Fibroblast of lung (primary cell): ENCODE measurements at places on chromosomes 6 and 20. TPM values are rescaled to one million over a fixed set of nuclear protein-coding genes. Genes with fewer than 3 reads are reported as not detected.

DNA sequence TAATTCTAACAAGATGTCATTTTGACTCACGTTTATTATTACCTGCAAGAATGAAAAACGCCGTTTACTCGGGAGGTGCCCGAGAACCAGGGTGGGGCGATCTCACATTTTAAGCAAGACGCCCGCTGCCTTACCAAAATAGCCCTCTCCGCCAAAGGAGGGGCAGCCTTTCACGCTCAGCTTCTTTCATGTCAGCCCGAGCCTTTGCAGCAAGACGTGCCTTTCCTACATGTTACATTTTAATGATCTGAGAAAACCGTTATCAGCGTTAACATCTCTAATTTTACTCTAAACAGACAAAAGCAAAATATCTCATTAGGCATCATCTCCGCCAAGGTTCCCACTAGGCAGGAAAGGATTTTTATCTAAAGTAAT lies 2.0 kb downstream of the BACH2 start:
- peak; percentile 37 for DNase-seq

- DNase-seq: no peak
Observed at GRCh38 chr6:38684237-38684636, 18.7 kb downstream of the GLO1 start.

The MAS1 gene
- polyA plus RNA-seq: not detected in 2 replicates

GRCh38 chr20:20456741-20457140 lies 88.8 kb downstream of the INSM1 start:
- DNase-seq: no peak

The HLA-DQA1 gene
- 0.10 TPM in 1 of 2 replicates, not detected in the other for polyA plus RNA-seq

The SLC26A8 gene
- polyA plus RNA-seq: 0.02 TPM in 1 of 2 replicates, not detected in the other

DNA sequence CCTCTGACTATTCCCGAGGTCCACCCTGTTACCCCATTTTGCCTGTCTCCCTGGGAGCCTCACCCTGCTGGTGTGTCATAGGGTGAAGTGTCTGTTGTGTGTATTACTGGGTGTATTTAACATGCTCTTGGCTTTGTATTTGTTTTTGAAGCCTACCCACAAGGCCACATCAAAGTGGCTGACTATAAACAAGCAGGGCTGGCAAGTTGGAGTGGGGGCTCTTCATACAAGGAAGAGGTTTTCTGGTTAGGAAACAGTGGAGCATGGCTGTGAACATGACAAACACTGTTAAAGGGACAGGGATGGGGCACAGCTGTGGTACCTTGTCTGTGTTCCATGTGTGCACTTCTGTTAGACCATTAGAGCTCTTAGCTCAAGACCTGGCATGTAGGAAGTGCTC lies 26.3 kb downstream of the HECA start:
- peak; percentile 84 for DNase-seq

GRCh38 chr20:52231230-52231746 lies 39.7 kb upstream of the ZFP64 start:
- no peak for DNase-seq

GRCh38 chr20:32569380-32570305 lies 15.5 kb downstream of the NOL4L start:
- no peak for DNase-seq

DNA sequence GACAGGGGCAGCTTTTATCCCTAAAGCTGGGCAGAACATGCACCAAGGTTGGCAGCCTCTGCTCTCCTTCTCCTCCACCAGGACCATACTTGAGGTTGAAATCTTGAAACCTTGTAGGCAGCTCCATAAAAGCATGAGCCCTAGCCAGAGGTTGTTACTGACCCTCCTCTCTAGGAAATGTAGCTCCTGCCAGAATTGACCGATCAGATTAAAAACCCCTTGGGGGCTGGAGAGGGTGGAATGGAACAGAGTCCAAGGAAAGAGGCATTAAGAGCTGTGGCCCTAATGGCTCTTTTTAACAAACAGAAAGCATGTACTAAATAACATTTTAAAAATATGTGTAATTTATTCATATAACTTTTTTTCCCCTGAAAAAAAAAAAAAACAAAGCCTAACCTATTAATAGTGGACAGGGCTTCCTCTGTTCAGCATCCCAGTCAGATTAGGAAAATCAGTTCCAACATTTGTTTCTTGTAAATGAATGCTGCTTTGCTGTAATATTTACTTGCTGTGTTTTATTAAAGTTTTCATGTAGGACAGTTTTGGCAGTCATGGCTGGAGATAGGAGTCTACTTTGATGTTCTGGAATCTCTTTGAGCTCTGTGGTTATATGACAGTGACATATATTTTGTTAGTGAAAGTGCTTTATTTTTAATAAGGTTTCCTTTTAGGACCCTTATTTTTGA lies 41.3 kb downstream of the MTHFD1L start:
- no peak for DNase-seq

DNA sequence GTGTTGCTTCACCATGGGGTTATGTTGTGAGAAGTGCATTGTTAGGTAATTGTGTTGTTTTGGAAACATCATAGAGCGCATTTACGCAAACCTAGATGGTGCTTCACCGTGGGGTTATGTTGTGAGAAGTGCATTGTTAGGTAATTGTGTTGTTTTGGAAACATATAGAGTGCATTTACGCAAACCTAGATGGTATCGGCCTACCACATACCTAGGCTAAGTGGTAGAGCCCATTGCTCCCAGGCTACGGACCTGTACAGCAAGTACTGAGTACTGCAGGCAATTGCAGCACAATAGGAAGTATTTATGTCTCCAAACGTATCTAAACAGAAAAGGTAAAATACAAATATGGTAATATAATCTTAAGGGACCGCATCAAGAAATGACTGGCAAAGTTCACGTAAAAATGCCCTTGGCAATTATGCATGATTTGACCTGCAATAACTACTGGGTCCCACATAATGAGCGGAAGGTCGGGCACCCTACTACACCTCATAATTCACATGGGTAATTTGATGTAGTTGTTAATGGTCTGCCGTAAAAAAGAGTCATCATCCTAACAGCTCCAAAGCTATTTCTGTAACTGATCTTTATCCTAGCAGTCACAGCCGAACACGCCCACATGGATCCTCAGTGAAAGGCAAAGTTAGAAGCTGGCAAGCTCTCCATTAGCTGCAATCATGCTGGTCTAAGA lies 76.0 kb downstream of the RSPH3 start:
- DNase-seq: peak; percentile 53

- no peak for DNase-seq
Observed at GRCh38 chr20:46816886-46817638, 77.6 kb upstream of the EYA2 start.

- no peak for DNase-seq
Observed at GRCh38 chr20:46791722-46792416, 82.4 kb downstream of the SLC2A10 start.

DNA sequence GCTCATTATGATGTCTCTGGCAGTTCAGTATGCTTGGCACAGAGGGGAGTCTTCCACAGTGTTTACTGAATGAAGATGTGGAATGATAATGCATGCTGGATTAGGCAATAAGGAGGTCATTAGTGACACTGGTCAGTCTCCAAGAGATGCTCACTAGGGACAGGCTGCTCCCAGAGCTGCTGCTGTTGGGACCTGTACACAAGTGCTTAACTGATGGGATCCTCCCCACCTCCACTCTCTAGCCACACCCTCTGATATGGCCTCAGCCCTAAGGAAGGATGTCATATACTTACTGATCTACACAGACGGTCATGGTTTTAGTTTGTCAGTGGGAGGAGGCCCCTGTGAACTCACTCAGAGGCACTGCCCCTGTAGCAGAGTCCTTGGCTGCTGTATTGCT lies 73.4 kb downstream of the MYB start:
- no peak for DNase-seq

- DNase-seq: no peak
Observed at GRCh38 chr6:135932651-135933050, 81.2 kb downstream of the PDE7B start.

- DNase-seq: peak; percentile 40
Observed at GRCh38 chr6:147506704-147507114, 1.8 kb upstream of the SAMD5 start.

GRCh38 chr20:25073544-25073943 lies 8.4 kb downstream of the VSX1 start:
- DNase-seq: no peak

- DNase-seq: peak; percentile 42
Observed at GRCh38 chr6:110233770-110234374, 53.6 kb downstream of the CDC40 start.

DNA sequence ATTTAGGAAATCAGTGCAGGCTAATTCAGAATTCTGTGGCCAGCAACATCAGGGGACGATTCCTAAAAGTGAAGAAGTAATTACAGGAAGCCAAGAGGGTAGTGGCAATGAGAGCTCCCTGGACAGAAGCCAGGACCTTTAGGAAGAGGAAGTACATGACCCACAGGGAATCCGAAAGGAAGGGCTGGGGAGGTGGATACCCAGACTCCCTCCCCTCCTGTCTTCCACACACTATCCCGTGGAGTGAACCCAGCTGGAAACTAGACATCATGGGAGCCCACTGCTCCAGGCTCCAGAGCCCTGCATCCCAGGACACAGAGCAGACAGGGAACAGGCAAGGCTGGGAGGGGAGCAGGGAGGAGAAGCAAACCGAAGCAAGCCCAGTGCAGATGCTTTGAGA lies 83.0 kb downstream of the SNX5 start:
- no peak for DNase-seq

DNA sequence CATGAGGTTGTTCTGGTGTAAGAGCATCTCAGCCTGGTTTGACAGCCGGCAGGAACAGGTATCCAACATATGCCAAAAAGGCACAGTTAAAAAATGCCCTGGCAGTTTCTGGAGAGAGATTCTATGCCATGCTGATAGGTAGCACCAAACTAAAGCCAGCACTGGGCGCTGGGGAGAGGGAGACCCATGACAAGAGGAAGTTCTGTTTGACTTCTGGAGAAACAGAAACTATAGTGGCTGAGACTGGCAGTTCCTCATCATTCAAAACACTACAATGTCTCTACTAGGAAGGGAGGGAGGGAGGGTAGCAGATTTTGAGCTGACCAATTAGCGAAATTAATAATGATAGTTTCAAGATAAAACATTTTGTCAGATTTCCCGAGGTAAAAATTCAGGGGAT lies 174.1 kb downstream of the ADAT2 start:
- DNase-seq: no peak

The RAET1L gene
- not detected in 2 replicates for polyA plus RNA-seq

The BCKDHB gene
- polyA plus RNA-seq: 16.2 and 16.5 TPM in 2 replicates

The GPX5 gene
- not detected in 2 replicates for polyA plus RNA-seq

The SALL4 gene
- 0.15 and 0.32 TPM in 2 replicates for polyA plus RNA-seq

The CYP21A2 gene
- not detected in 2 replicates for polyA plus RNA-seq

GRCh38 chr6:35512740-35513139 lies at the start of gene TULP1:
TSS of gene TULP1 (minus strand) at chr6:35512896. CDS start at chr6:35512858, 38 bp downstream.
- DNase-seq: no peak

The WFDC10B gene
- 0.22 TPM in 1 of 2 replicates, not detected in the other for polyA plus RNA-seq

The CPXM1 gene
- polyA plus RNA-seq: 0.92 and 11.2 TPM in 2 replicates

DNA sequence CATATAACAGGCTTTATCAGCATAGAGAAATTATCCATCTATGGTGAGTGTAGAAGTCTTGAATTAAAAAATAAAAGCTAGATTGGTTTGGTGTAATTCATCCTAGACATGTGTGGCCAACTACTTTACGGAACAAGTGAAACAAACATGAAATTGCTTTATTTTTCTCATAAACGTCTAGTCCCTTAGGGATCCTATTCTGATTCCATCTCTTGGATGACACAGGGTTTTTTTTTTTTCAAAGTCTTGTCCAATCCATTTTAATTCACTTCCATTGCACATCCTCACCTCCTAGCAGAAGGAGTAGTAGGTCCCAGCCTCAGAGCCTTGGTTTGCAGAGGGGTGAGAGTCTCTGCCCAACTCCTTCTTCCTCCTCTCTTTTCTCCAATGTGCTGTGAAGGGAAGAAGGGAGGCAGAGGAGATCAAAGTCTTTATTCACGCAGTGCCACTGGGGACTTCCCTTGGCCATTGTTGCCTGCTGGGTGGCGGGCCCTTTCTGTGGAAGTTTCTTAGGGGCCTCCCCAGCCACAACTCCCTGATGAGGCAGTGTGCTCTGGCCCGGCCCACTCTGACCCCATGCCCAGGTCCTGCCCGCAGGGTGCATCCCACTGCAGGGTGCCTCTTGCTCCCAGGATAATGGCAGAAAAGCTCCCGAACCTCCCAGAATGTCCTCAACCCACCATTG lies 104.4 kb upstream of the SNX9 start:
- DNase-seq: no peak

The TPD52L2 gene
- polyA plus RNA-seq: 212 and 227 TPM in 2 replicates

DNA sequence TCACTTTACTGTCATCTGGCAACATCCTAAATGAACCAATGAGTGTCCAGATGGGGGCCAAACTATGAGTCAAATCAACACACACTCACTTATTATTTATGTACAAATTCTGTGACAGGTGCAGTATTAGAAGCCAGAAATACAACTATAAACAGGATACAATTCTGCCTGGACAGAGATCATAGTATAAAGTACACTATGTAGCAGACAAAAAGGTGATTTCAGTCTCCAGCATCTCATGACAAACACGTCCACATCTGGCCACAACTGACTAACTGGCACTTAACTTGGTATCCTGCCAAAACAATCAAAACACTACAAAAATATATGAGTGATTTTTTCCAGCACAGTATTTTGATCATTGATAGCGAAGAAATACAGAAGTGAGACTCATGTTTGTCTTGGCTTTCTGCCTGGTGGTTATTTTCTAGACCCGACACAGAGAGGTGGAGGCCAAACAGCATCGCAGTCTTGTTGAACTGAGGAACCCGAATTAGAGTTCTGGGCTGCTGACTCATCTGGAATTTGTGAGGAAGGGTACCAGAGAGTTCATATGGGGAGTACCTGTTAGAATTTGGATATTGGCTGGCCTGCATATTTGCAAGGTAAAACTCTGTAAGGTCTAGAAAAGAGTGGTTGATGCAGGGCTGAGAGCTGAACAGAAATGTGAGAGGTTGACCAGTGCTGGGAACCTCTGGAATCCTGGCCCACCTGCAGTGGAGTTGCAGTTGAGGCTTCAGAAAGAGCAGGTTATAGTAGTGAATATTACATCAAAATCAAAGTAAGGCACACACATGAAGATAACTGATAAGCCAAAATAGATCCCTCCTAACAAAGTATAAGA lies 475.2 kb downstream of the PTPRT start:
- no peak for DNase-seq

The BMP5 gene
- polyA plus RNA-seq: 0.05 TPM in 1 of 2 replicates, not detected in the other

GRCh38 chr6:1170794-1171193 lies 141.1 kb upstream of the FOXQ1 start:
- no peak for DNase-seq

The OXT gene
- not detected in 2 replicates for polyA plus RNA-seq
